NK-92 treated with Interleukin-12 subunit alpha and Interleukin-12 subunit beta, amount 100 ng/mL, for 24 hours (cell line): ENCODE measurements at places on chromosomes 12 and 14.

DNA sequence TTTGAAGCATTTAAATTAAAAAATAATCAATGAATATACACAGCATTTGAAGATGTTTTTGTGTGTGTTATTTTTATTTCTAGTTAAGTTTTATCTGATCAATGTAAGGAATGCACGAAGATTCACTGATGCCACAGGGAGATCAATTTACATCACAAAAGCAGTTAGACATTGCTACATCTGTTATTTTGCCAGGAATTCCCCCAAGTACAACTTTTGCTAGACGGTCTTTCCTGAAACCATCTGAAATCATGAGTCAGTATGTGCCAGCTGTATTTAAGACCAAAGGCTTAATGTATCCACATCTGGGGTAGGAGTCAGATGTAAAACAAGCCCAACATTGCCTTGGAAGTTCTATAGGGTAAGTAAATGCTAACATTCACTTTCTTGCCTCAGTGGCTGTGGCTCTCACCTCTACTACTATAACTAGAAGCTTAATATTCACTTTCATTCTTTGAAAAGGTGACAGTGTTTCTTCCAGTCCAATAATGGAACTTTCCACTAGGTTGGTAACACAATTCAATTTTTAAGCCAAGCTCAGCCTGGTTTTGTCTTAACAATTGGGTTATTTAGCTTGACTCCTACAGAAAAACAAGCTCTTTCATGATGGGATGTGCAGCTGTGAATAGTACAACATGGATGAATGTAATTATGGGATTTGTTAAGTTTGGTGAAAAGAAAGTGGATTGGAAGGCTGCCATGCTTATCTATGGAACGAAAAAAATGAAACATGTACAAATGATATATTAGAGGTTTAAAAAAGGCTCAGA is 385.4 kb upstream of the TMEM132C start:
- no peak for DNase-seq

- no peak for DNase-seq
These were observed 45.9 kb upstream of the MSRB3 start for GRCh38 chr12:65232476-65233077.

DNA sequence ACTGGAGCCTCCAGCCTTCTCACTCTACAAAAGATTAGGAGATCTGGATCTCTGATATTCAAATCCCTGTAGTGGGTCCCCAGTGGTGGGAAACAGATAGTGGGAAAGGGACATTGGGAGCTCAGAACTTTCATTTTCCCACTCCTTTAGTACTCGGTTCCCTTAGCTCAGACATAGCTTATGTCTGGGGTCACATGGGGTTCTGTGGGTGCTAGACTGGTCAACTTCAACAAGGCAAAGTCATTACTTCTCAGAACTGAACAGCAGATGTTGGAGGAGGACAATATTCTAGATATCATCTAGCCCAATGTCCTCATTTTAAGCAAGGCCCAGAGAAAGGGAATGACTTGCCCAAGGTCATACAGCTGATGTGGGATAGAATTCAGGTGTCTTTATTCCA is 19.5 kb upstream of the ITGA5 start:
- no peak for DNase-seq

- no peak for DNase-seq
These were observed 34.2 kb downstream of the PPM1H start for GRCh38 chr12:62900686-62901272.

GRCh38 chr12:61780435-61780834 is 479.8 kb upstream of the USP15 start:
- no peak for DNase-seq

DNA sequence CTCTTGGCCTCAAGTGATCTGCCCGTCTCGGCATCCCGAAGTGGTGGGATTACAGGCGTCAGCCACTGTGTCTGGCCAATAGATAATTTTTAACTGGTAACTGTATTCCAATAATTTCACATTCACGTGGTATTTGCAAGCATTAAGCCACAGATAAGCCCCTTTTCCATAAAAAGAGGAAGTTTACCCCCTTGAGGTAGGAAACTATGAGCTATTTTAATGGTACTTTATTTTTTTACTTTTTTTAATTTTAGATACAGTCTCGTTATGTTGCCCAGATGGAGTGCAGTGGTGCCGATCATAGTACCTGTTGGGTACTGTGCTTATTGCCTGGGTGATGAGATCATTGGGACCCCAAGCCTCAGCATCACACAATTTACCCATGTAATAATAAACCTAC is 42.9 kb upstream of the AP4S1 start:
- DNase-seq: no peak

DNA sequence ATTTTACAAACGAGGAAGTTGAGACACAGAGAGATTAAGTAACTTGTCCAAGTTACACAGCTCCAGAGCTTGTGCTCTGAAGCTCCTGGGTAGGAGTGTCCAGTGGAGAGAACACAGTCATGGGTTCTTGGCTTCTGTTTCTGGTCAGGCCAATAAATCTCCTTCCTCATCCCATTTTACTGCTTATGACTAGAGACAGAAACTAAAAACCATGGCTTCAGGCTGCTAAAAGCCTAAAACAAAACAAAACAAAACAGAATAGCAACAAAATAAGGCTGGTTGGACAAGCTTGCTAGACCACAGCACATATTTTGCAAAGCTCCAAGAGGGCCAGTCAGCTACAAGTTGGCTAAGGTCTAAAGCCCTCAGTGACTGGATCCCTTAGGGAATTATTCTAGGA is 49.8 kb downstream of the PTGER2 start:
- no peak for DNase-seq

DNA sequence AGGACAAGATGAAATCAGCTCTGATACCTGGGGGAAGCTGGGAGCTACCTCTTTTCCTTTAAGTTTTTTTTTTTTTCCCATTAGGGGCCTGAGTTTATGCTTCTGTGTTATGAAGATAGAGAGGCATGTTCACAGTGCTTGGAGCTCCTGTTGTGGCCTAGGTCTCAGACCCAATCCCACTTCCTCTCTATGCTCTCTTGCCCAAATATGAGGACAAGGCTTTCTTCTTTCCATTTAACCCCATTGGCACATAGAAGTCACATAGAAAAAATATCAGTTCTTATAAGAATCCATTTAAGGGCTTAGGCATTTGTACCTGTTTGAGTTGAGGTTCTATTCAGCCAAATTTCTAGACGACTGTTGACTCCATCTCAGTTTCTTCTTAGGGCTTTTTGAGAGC is 12.6 kb downstream of the MRPS35 start:
- no peak for DNase-seq

DNA sequence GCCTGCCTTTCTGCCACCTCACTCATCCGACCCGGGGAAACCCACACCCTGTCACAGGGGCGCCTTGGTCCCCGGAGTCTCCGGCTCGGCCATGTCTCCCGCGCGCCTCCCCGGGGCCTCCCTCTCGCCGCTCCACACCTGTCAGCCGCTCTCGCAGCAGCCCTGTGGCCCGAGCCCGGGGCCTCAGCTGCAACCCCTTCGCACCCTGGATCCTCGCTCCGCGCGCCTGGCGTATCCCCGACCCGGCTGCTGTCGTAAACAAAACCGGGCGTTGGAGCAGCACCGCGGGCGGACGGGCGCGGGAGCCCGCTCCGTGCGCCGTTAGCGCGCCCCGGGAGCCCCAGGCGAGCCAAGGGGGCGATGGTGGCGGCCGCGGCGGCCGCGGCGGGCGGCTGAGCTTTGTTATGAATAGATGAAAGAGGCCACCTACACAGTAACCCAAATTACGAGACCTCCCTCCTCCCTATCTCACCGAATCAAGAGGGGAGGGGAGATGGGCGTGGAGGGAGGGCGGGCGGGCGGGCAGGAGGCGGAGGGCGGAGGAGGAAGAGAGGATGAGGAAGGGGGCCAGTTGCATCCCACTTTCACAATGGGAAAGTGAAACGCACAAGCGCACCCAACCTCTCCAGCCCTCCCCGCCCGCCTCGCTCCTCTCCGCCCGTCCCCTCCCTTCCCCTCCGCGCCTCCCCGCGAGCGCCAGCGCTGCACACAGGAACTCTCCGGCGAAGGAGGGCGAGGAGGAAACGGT is at the start of gene PLXNC1:
PLXNC1 (plus strand) TSS at position 587 of the 748 bp plus-strand sequence. CDS start 395 bp downstream, outside the sequence.
- DNase-seq: peak; percentile 41

DNA sequence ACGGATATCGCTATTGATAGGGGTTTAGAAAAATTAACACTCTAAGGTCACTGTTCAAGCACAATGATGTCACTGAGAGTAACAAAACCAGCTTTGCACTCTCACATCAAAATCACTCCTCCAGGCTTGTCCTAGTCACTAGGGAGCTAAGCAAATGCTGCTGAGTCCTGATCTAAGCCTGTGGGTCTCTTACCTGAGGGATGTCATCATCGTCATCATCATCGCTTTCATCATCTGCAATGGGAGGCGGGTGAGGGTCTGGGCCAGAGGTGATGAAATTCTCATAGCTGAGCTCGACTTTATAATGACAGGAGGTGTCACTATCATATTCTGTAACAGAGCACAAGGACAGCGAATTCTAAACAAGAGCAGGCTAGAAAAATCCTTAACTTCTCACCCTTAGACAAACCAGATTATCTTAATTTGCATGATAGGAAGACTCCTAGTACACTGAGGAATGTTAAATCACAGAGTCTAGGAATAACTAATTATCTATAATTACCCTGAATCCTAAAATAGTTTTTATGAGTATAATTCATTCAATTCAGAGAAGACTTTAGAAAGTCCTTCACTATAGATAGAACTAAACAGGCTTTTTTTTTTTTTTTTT is 83.0 kb downstream of the TRAFD1 start:
- no peak for DNase-seq

DNA sequence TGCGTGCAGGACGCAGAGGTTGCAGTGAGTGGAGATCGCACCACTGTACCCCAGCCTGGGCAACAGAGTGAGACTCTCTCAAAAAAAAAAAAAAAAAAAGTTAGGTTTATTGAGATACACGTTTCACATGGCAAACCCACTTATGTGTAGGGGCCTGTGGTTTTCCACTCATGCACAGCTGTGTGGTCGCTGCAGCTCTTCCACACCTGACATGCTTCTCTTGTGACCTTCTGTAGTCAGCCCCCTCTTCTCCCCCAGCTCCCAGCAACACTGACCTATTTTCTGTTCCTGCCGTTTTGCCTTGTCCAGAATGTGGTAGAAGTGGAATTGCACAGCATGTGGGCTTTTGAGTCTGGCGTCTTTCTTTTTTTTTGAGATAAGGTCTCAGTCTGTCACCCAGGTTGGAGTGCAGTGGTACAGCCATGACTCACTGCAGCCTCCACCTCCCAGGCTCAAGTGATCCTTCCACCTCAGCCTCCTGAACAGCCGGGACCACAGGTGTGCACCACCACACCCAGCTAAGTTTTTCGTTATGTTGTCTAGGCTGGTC is 8.4 kb downstream of the MTA1 start:
- no peak for DNase-seq

DNA sequence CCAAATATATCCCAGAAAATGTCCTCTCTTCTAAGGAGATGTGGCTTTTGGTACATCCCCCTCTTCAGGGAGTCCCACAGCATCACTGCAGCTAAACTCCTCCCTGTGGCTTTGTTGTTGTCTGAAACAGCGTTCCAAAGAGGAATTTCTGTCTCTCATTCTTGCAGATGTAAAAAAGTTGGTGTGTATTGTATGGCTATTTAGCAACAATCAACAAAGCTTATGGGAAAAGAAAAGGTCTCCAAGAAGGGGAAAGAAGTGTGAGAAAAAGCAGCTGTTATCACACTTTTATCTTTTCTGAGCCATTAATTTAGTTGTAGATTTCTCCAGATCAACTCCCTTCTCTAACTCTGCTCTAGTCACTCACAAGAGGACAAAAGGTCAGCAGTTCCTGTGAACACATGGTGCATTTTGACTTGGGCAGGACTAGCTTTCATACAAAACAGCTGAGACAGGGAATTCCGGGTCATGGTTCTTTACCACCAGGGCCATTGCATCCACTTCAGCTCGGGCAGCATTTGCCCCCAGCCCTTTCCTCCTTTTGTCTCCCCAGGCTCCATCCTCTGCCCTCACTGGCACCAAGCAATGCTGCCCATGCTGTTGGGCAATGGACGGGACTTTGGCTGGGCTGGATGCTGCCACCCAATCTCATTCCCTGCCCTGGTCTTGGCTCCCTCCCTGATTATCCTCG is 184.7 kb downstream of the TMX1 start:
- no peak for DNase-seq

- no peak for DNase-seq
These were observed 19.0 kb downstream of the RPS6KA5 start for GRCh38 chr14:91041450-91041849.

GRCh38 chr12:65015850-65016249 is 105.3 kb downstream of the WIF1 start:
- DNase-seq: no peak

DNA sequence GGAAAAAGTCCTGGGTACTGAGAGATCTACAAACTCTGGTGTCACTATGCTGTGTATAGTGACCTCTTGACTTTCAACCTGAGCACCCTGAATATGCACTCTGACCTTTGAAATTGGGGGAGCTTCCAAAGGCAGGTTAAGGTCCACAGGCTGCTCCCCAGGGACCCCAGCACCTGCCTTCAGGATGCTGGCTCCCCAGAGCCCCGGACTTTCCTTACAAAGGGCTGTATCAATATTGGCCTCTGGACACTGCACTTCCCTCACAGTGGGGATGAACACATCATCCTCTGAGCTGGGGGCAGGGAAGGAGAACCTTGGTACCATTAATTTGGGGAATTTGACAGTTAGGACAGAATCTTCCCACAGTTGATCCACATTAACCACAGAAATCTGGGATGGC is 14.3 kb downstream of the PLD4 start:
- DNase-seq: no peak

- DNase-seq: no peak
These were observed 290.3 kb downstream of the NAV3 start for GRCh38 chr12:78120866-78121560.

DNA sequence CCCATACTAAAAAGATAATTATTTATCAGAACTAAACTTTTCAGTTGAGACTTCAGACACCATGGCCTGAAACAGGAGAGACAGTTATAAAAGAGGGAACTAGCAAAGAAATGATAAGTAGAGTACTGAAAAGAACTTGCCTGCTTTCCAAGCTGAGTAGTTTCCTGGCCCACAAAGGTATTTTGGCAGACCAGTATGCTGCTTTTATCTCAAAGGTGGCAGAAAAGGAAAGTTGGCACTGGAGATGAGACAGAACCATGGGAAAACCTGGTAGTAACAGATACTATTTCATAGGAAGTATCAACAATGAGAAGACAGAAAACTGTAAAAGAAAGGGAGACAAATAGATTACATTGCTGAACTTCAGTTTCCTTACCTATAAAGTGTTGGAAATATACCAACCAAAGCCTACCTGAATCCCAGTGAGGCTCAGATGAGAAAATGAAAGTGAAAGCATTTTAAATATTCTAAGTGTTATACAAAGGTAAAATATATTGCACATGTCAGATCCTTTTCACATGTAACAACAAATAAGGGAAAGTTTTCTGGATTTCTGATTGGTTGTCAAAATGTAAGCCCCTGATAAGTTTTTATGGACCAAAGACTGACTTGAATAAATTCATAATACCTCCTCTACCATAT is 155.3 kb upstream of the FSCB start:
- no peak for DNase-seq

DNA sequence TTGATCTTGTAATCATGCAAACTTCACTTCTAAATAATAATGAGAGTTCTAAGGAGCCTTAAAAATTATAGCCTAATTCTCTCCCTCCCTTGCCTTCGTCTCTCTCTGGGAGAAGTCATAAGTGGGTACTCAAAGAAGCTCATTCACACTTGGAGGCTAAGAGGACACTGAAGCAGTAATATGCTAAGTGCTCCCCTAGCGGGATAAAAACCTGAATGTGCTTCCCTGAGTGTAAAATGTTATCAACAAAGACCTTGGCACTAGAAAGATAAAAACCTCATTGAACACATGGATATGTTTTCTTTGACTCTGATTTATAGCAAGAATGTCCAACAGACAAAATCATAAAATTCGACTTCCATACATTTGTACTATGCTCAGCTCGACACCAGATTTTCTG is 337.9 kb upstream of the NOVA1 start:
- no peak for DNase-seq
